ENCODE measurements at places on chromosomes 4 and X.

- no peak for DNase-seq
These were observed 165.3 kb upstream of the FTHL17 start for GRCh38 chrX:31237189-31237588.

GRCh38 chr4:45778514-45778913 lies 345.3 kb downstream of the GABRG1 start:
- DNase-seq: no peak

GRCh38 chr4:121736735-121737351 lies 28.1 kb downstream of the SMIM43 start:
- DNase-seq: no peak

DNA sequence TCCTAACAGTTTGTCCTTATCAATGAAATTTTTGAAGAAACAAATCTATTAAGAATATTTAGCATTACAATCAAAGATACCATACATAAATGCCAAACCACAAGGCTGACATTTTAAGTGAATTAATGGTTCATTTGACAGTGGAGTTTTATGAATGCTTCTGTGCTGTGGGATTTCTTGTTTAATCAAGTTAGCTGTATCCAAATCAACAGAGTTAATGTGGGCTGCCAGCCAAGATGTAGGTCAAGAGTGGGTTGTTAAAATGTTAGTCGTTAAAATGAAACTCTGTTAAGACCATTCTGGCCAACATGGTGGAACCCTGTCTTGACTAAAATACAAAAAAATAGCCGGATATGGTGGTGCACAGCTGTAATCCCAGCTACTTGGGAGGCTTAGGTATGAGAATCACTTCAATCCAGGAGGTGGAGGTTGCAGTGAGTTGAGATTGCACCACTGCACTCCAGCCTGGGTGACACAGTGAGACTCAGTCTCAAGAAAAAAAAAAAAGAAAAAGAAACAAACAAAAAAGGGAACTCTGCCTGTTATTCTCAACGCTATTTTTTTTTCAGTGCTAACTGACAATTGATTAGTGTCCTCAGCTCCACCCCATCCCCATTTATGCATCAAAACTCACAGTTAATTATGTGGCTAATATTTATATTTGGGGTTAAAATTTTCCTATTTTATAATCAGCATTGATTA lies 20.2 kb downstream of the GPAT3 start:
- no peak for DNase-seq

DNA sequence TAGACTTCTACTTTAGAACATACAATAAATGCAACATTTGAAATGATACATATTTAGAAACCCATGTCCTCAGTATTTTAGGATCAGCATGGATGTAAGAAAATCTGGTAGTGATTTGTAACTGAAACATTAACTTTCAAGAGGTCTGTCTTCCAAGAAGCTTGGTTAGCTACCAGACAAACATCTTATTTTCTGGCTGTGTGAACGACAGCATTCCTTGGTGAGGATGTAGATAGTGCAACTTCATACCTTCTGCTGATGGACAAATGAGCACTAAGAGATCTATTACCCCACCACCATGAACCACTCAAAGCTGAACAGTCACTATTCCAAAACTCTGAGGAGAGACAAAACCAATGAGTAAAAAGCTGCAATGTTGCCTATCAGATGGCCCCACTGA lies 212.7 kb downstream of the FBXW7 start:
- DNase-seq: no peak

- no peak for DNase-seq
These were observed 669.6 kb upstream of the PCDH10 start for GRCh38 chr4:132479543-132479942.

DNA sequence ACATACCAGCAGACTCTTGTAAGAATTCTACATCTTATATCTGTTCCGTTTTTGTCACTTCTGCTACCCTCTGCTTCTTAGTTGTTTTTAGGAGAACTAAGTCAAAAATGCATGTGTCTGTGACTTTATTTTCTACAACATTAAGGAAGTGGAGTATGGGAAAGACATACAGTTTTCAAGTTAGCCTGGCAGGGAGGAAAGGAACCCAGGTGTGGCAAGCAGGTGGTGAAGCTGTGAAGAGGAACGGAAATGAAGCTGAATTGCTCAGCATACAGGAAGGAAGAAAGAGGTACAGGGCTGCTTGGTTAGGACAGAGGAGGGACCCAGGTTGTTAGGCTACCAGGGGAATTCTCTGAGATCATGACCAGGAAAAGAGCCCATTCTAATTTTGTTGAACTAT lies 9.4 kb downstream of the GPRIN3 start:
- no peak for DNase-seq

DNA sequence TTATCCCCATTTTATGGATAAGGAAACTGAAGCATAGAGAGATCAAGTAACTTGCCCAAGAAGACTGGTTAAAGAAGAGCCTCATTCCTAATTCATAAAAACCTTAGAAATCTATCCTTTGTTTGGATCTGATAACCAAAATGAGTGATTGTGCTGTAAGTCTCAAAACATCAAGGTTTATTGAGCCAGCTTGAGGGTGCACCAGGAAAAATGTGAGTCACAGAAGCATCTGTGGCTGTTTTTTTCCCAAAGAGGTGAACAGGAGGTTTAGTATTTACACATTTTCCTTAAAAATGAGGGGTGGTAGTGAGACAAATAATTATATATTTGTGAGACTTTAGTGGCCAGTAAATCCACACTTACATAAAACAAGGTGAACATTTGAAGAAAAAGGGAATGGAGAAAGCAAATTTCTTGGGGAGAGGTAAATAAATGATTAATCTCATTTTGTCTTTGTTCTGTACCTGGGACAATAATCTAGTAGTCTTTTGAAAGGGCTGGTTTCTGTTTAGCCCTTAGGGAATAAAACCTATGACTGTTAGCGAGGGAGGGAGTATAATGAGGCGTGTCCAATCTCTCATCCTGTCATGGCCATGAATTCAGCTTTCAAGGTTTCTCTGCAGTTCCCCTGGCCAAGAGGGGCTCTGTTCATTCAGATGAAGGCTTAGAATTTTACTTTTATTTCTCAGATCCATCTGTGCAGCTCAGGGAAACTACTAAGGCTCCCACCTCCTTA lies 12.2 kb upstream of the FMR1 start:
- no peak for DNase-seq
